ENCODE measurements at places on chromosomes 1 and 21.

DNA sequence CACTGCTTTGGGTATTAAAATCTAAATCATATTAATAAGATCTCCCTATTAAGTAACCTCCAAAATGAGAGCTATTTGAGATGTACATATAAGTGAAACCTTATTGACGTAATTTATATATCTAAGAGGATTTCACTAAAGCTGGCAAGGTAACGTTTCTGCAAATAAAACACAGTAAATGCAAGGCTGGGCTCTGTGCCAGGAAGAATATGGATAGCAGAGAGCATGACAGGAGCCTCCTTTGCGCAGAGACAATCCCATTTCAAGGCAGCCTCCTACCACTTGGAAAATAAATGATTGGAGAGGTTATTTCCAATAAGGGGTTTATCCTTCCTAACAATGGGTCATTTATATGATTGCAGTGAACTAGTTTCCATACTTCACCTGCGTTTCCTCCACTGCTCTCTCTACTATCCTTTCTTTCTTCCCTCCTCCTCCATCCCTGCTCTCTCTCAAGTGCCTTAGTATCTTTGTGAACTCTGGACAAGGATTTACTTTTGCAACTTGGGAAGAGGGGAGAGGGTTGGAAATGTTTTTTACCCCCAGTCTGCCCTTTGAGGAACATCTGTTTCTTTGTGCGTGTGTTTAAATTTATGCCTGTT lies 3.0 kb upstream of the NFIA start:
- DNase-seq, result no peak

DNA sequence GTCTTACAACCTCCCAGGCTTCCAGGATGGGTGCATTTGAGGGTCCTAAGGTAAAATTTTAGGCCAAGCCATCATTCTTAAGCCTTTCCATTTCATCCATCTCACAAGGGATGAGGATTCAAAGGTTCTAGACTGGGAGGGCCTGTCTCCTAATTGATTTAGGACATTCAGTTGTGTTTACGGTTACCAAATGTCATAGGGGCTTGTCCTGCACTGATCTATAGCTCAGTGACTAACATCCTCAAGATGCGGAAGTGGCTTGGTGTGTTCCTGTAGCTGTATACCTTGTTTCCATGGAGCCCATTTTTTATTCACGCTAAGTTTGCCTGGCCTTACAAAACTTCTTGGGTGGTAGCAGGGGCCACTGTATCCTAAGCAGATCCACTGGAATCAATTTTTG lies 52.8 kb downstream of the DUSP10 start:
- peak; percentile 41 for DNase-seq

- DNase-seq, result no peak
These were observed 19.9 kb downstream of the HAO2 start for GRCh38 chr1:119388450-119388849.

DNA sequence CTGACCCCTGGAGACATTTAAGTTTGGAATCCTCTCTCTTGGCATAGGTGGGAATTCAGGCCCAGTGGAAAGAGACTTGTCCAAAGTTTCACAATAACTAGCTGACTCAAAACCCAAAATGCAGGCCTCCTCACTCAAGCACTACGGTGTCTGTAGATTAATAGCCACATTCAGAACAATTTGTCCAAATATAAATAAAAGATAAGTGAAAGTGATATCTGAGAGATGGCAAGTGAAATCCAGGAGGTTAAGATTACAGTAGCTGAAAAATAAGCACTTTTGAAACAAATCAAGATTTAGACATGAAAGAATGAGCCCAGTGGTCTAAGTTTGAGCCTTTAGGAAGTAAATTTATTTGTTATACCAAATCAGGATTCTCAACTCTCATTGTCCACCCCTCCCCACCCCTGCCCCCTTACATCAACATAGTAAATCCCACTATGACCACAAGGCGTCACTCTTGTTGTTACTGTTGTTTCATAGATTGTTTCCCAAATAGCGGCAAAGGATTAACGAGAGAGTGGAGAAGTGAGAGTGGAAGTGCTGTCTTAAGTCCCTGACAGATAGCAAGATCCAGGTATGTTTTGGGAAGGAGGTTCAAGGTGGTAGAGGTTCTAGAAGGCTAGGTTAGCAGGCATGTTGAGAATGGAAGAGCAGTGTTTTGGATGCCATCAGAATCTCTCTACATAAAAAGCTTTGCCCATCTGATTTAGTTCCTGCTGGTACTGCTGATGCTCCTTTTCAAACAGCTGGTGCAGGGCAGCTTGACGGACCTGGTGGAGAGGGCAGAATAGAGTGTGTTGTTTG lies 7.1 kb upstream of the TPM3 start:
- peak; percentile 75 for DNase-seq

DNA sequence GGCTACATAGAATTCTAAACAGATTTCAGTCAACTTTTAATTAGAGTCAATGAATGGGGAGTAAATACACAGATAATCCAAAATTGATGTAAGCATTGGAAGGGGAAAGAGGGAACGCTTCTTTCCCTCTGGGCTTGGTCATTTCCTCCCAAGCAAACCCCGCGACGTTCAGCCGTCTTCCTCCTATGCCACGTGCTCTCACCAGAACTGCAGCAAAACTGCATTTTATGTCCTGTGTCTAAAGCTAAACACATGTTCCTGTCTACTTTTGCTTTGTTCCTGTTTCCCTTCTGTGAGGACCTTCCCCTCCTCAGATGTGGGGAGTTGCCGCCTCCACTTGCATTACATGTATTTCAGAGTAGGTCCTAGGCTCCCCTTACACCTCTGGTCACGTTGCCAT lies 27.2 kb downstream of the UTP25 start:
- DNase-seq, result no peak
